ENCODE measurements at places on chromosomes 13 and 19.

- ATAC-seq = no peak
Measured at GRCh38 chr13:37303606-37304005, 198.1 kb upstream of the CSNK1A1L start.

GRCh38 chr13:80259159-80259558 lies 81.8 kb downstream of the SPRY2 start:
- ATAC-seq = no peak

DNA sequence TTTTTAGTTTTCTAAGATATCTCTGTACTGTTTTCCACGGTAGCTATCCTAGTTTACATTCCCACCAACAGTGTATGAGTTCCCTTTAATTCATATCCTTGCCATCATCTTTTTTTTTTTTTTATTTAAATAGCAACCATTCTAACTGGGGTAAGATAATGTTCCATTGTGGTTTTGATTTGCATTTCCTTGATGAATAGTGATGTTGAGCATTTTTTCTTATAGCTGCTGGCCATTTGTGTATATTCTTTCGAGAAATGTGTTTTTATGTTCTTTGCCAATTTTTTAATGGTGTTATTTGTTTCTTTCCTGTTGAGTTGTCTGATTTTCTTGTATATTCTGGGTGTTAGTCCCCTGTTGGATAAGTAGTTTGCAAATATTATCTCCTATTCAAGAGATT lies 454.8 kb downstream of the DACH1 start:
- no peak for ATAC-seq

DNA sequence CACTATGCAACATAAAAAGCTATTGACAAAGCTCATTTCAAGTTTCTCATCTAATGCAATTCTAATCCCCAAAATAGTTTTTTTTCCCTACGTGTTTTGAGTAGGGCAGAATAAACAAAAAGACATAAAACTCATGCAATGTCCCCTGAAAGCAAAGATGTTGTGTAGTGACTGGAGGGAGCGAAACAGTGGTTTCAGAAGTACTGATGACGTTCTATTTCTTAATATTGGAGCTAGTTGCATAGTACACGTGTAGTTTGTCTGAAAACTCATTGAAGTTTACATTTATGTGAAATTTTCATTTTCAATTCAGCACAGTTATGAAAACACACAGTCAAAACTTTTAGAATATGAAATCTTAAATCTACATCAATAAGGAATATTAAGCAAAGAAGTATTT lies 31.6 kb downstream of the USP12 start:
- no peak for ATAC-seq

DNA sequence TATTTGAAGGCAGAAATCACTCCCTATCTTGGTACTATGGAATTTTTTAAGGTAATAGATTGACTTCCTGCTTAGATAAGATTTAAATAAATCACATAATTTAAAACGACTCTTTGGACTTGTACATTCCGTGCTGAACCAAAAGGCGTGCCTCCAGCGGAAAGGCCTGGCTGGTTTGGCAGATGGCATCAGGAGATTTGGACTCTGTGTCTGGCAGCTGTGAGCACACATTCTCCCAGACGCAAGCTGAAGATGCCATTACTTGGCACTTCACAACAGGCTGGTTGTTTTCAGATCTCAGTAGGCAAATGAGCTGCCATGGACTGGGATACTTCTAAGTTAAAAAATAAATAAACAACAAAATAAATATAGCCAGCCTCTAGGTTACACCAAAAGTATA lies 104.5 kb upstream of the SLC15A1 start:
- ATAC-seq = no peak

- ATAC-seq = no peak
Measured at GRCh38 chr13:35839806-35840205, 291.4 kb downstream of the DCLK1 start.

- no peak for ATAC-seq
Measured at GRCh38 chr13:36356058-36356457, 9.9 kb upstream of the SPART start.

DNA sequence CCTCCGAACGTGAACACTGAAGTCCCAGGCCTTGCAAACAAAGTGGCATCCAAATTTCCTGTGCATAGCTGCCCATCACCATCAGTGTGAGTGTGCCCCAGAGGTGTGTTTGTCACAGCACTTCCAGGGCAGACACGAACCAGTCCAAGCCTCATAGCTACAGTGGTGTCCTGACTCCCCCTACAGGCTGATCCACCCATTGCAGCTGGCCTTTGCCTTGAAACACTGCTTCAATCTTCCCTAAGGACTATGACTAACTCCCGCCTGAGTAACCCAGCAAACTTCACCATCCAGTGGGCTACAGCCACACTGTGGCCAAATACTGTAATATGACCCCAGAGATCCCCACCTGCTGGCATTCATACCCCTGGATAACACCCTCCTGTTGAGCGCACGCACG lies 3.9 kb downstream of the ZNF266 start:
- ATAC-seq = peak; percentile 30

DNA sequence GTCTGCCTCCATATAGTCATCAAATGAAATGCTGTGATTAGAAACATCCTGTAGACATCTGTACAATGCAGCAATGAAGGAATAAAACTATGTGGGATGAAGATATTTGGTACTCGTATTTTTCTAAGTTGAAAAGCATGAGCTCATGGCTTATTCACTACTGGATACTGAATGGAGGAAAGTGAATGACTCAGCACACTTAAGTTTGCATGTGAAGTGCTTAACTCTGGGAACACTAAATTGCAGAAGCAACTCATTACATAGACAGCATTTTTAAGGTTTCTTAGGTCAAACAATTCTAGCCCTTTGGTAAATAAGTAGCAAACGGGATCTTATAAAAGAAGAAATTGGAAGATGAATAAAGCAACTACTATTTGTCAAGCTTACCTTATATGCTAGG lies 429.0 kb upstream of the MIR17HG start:
- ATAC-seq = no peak

DNA sequence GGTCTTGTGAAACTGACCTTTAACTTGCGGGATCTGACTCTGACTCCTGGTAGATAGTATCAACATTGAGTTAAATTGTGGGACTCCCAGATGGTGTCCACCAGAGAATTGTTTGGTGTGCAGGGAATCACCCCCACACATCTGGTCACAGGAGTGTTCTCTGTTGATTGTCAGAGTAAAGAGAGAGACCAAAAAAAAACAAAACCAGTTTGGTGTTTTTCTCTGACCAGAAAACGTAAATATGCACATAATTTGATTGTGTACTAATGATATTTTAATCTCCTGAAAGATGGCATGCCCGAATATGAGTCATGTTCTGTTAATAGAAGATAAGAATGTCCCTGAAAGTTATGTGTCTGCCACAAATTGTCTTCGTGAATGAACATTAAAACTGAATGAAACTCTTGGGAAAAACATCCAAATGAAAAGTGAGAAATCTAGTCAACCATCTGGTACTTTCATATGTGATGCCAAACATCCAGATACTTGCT lies 118.5 kb upstream of the GPC6 start:
- ATAC-seq = no peak

DNA sequence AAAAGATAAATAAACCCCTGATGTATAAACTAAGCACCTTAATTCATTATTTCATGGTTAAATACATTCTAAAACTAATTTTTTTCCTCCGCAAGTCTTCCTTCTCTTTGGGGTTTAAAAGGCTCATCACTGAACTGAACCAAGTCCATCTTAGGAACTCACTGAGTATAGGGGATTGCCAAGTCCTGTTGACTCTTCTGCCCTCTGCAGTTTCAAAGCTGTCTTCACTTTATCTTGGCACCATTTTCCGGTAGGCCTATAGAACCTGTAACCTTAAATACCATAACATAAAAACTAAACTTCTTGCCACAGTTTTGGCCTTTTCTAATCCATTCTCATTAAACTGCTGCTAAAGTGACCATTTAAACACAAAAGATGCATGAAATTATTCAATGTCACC lies 66.5 kb upstream of the USPL1 start:
- ATAC-seq = peak; percentile 66

DNA sequence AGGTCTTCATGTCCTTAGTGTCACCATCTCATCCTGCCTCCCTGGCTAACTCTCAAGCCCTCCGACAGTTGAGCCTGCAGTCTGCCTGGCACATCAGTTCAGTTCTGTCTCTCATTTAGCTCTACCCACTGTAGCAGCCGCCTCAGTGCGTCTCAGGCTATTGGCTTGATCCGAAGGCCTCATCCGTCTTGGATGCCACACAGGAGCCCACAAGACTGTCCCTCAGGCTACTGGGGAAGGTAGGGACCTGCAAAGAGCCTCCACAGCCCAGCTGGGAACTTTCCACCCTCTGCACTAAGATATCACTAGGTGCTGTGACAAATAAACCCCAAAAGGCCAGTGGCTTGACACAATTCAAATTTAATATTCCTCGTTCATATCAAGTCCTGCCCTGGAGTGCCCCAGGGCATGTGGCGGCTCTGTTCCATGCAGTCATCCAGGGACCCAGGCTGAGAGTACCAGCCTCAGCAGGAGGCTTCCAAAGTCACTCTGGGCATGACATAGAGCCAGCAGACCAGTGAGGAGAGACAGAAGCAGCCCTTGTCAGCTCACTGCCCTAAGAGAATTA lies 5.7 kb downstream of the VSTM2B start:
- ATAC-seq = no peak

DNA sequence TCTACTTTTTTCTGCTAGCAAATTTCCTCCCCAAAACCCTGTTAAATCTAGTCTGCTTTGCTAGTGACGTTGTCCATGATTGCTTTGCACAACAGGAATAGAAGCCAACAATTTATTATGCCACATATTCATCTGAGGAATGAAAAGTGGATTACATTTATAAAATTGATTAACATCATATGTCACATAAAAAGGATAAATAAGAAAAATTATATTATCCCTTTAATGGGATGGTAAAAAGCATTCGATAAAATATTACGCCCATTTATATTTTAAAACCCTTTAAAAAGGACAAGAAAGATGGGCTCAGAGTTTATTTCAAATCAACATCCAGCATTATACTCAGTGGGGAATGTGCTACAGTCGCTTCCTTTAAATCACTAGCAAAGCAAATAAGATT lies 991.7 kb downstream of the DIAPH3 start:
- ATAC-seq = no peak

GRCh38 chr19:8149261-8150094 lies at the start of gene FBN3:
TSS of gene FBN3 (minus strand) at chr19:8149592. CDS start at chr19:8147480, 2,112 bp downstream.
- no peak for ATAC-seq

DNA sequence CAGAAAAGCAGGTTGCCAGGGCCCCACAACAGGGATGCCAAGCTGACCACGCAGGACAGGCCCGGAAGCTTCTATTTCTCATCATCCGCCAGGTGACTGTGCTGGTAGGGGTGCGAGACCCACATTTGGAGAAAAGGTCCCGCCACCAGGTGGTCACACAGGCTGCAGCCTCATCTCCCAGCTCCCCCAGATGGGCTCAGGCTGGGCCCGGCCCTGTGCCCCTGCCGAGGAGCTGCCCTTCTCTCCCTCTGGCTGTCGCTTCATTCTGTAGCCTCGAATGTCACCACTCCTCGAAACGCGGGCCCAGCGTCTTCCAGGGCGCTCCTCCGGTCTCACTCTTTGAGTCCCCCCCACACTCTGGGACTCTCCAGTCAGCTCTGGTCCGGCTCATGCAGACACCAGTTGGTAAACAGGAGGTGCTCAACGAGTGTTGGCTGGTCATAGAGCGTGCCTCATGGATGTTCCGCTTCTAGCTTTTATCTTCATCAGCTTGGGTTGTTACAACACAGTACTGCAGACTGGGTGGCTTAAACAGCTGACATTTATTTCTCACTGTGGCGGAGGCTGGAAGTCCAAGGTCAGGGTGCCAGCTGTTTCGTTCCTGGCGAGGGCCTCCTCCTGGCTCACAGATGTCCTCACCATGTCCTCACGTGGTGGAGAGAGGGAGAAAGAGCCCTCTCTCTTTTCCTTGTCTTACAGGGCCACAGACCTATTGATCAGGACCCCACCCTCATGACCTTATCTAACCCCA lies 87.1 kb downstream of the TEX29 start:
- ATAC-seq = no peak

DNA sequence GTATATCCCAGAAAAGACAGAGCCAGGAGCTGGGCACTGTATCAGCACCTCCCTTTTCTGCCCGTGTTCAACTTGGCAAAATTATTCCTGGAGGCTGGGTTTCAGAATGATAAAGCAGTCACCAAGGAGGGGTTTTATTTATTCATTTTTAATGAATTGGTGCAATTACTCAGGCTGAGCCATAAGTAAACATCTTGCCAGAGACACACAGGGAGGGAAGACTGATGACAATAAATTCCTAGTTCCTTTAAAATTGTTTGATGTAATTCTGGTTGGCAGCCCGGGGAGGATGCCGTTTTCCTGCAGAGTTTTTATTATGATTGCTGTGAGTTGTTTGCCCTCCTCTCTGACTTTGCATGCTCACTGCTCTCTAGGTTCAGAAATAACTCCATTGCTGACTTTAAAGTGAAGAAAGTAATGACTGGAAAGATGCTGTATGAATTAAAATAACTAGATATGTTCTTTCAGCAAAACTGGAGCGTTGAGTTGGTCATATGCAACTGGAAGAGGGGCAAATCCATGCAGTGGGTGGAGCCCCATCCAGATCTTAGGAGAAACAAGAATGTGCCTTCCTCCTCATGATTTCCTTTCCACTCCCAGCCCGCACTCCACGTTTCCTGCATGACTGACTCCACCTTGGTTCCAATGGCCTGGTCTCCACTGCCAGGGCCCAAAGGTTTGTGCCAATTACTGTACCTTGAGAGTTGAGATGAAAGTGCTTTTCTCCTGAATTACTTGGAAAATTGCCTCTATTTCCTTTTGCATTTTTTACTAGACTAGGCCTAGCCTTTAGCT lies 182.1 kb downstream of the RFC3 start:
- no peak for ATAC-seq

GRCh38 chr13:31056644-31057271 lies 104.9 kb downstream of the HSPH1 start:
- ATAC-seq = peak; percentile 66

- ATAC-seq = no peak
Measured at GRCh38 chr13:27266917-27267316, 3.7 kb upstream of the RASL11A start.

DNA sequence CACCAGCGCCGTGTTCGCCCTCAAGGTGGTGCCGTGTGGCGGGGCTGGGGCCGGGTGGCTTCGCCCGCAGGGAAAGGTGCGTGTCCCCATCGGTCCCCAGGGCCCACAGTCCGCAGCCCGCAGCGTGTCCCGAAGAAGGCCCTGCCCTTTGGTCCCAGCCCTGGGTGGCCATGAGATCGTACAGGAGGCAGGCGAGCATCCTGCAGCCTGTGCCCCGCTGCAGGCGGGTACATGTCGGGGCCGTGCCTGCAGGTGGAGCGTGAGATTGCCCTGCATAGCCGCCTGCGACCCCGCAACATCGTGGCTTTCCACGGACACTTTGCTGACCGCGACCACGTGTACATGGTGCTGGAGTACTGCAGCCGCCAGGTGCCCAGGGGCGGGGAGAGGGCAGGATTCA lies 1.5 kb downstream of the PLK5 start:
- no peak for ATAC-seq

DNA sequence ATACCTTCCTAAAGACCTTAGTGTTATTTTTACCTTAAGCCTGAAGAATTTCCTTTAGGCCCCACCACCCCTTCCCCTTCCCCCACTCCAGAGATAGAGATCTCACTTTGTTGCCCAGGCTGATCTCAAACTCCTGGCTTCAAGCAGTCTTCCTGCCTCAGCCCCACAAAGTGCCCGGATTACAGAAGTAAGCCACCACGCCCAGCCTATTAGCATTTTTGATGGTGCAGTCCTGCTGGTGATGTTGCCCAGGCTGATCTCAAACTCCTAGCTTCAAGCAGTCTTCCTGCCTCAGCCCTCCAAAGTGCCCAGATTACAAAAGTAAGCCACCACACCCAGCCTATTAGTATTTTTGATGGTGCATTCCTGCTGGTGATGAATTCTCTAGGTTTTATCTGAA lies 22.0 kb downstream of the ZNF567 start:
- ATAC-seq = no peak

- no peak for ATAC-seq
Measured at GRCh38 chr13:47289567-47289966, 392.7 kb upstream of the HTR2A start.

Data from activated T-helper 17 cell treated with anti-CD3 and anti-CD28 coated beads, Interleukin-2, amount 50 U/mL, for 72 hours (primary cell).